Right lung (tissue), 10 donors: ENCODE measurements at places on chromosomes 4 and X. TPM values are rescaled to one million over a fixed set of nuclear protein-coding genes. Genes with fewer than 3 reads are reported as not detected.

GRCh38 chr4:147749811-147750321, 18.0 kb downstream of the ARHGAP10 start:
- DNase-seq, result no peak

DNA sequence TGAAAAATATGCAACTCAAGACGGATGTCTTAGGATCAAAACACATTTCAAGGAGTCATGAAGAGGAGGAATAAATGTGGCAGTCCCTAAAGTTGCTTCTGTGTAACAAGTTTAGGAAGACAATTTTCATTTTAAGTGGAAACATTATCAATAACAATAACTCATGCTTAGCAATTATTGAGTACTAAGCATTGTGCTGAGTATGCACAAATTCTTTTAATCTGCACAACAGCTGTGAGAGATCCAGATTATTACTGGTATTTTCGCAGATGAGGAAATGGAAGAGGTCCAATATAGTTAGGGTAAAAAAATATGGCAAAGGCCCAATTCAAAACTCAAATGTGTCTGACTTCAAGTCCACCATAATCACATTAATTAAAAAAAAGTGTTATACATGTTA, 2.9 kb upstream of the TEX13B start:
- DNase-seq, result no peak

DNA sequence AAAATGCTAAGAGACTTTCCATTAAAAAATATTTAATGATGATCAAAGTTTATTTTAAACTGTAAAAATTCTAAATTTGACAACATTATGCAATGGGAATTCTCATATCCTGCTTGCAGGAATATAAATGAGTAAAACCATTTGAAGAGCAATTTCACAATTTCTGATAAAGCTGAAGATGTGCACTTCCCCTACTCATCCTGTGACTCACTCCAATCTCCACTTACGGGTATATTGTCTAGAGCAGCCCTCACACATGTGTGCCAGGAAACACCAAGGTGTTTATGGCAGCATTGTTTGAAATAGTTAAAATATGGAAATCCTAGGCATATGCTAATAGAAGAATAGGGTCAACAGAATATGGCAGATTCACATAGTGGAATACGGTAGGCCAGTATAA, 158.4 kb downstream of the PDHA2 start:
- no peak for DNase-seq

DNA sequence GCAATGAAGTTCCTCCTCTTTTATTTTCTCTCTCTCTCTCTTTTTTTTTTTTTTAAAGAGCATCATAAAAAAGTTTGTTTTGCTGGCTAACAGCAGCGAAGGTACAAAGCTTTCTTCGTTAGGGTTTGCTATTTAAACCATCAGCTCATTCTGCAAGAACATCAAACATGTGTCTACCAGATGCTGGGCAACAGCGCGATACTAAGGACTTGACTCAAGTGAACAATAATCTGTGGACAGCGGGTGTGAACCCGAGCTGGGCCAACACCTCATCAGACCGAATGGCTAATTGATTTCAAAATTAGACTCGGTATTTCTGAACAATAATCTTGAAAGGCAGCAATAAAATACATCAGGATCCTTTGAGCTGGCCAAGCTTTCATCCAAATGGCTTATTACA, 246.4 kb downstream of the FBXO8 start:
- no peak for DNase-seq

DNA sequence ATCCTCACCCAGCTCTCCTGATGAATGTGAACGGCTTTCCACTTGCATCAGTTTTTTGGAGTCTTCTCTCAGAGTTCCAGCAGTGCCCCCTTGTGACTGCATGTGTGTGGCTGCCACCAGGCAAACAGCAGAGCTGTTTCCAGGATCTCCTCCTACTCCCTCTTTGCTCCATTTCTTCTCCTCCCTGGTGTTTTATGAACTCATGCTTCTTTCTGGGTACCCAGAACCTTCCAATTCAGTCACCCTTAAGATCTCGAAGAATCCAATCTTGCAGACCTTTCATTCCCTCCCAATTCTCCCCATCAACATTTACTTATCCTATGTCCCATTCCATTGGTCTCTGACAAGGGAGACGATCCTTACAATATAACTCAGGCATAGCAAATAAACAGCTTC, 6.8 kb upstream of the TCEANC start:
- DNase-seq, result peak; percentile 32

The SERPINA7 gene
- polyA plus RNA-seq, result not detected

DNA sequence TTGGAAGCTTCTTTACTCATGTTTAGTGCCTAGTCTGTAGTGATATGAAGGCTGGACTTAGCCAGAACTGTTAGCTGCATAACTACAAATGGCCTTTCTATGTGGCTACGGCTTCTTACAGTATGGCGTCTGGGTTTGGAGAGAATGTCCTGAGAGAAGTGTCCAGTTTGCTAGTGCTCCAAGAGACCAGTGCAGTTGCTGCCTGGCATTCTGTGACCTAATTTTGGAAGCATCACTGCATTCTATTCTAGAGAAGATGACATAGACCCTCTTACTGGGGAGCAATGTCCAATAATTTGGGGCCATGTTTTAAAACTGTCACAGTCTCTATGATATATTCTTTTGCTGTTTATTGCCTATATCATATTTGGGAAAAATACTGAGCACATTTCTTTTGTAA, 74.2 kb downstream of the STAG2 start:
- no peak for DNase-seq

DNA sequence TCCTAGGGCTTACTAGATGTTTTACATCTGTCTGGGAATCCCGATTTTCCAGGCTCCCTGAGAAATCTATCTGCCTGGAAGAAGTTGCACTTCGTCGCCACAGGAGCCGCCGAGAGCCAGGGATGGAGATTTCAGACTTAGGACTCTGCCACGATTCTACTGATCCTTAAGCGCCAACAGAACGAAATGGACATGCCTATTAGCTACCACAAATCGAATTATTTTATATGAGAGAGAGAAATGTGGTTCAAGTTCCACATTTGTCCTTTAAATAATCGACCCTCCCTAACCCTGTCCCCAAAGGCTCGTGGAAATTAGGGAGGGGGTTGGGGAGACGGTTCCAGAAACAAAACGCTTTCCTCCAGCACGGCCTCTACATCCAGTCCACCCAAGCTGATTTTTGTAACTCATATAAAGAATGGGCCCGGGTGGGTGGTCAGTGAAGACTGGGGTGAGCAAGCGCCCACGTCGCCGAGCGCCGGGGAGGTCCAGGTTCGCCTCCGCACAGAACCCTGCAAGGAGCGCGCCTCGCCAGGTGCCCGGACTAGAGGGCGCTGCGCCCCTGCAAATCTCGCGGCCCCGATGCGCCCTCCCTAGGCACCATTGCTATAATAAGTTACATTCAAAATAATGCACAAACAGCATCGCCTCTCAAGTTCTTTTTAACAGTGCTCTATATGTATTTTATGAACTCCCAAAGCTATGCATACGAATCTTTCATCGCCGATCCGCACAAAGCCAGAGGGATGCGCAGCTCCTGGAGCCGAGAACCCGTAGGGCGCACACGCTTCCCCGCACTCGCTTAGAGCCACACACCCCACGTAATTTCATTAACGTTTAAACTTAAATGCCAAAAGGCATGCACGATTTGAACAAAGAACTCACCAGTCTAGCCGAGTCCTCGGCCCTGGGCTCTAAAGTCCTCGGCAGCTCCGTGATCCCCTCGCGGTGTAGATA, 2.1 kb upstream of the FAT1 start:
- peak; percentile 83 for DNase-seq

The GPRIN3 gene
- polyA plus RNA-seq, result 1.2 TPM

The LUZP4 gene
- polyA plus RNA-seq, result not detected

- no peak for DNase-seq
Measured at GRCh38 chr4:139826426-139826825, 160.8 kb downstream of the MGST2 start.

The LCORL gene
- polyA plus RNA-seq, result 23.9 TPM

GRCh38 chr4:31236639-31237173, 516.5 kb downstream of the PCDH7 start:
- no peak for DNase-seq

The CFI gene
- 99.6 TPM for polyA plus RNA-seq

GRCh38 chrX:109535578-109535977, 1.1 kb upstream of the NXT2 start:
- no peak for DNase-seq

The TMEM35A gene
- 12.0 TPM for polyA plus RNA-seq

The CDS1 gene
- polyA plus RNA-seq, result 20.2 TPM

DNA sequence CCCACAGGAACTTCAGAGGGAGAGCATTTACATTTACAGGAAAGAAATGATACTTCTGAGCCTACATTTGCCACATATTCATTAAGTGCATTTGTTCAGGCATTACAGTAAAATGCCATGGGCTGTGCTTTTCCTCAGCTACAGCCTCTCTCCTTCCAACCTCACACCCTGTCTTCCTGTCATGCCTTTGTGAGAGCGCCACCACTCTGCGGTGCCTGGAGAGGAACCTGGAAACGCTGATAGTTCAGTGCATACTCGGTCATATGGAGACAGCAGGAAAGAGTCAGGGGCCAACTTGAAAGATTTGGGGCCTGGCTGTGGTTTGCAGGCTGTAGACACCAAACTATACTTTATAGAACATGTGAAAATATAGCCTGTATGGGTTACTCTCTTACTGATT, 40.5 kb downstream of the NFKB1 start:
- DNase-seq, result no peak

DNA sequence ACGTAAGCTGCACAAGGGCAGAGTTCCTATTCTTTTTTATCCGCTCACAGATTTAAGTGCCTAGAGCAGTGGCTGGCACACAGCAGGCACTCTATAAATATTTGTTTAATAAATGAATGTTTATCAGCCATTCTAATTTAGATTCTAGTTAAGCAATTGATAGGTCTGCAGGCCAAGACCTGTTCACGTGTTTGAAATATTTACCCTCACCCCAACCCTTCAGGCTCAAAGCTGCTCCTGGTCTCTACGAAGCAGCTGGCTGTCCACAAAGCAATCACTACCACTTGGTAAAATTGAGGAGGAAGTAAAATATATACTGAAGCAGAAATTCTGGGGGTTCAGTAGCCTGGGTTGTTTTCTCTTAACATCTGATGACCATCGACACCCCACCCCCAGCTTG, 158.1 kb downstream of the MGST2 start:
- DNase-seq, result no peak

GRCh38 chr4:15945516-15945915, 7.0 kb upstream of the FGFBP1 start:
- DNase-seq, result no peak

DNA sequence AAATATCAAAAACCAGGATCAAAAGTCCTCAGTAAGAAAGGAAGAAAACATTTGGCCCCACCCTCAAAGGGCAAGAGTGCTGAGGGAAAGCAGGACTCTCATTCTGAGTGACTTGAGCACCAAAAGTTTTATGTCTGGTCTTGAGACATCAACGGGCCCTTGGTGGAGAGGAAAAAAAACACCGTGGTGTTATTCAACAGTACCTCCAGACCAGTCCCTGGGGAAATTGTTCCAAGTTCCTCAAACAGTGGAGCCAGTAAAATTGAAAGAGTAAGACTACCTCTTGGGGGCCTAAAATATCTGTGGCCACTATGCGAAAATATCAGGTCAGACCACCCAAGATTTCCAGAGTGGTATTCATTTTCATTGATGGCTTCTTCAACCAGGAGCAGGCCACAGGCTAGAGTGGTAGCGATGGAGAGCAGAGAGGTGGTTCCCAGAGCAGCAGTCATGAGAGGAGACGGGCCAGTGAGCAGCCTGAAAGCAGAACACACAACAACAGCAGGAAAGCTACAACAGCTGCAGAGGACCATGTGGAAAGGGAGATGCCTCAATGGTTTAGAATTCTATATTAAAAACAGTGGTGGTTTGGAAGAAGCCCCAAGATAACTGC, 63.7 kb upstream of the RPL34 start:
- no peak for DNase-seq

GRCh38 chrX:130769835-130770234, 133.2 kb downstream of the ENOX2 start:
- DNase-seq, result no peak

DNA sequence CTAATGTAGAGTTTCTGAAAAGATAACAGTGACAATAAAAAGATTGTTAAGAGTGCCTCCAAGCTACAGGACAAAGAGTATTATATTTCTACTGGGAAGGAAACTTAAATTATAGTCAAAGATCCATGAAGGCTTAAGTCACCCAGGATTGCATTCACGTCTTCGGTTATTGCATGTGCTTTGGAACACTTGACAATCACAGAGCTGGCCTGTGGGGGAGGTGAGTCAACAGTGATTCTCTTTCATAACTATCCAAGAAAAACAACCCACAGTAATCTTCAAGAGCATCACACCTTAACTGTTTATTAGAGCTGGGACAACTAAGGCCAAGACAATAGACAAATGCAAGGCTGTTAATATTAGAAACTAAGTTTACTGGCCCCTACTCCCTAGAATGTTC, 40.3 kb downstream of the PDGFC start:
- no peak for DNase-seq

- peak; percentile 58 for DNase-seq
Measured at GRCh38 chr4:126800575-126801141, 832.1 kb upstream of the INTU start.

GRCh38 chr4:100087743-100088142, 102.5 kb downstream of the DDIT4L start:
- no peak for DNase-seq

DNA sequence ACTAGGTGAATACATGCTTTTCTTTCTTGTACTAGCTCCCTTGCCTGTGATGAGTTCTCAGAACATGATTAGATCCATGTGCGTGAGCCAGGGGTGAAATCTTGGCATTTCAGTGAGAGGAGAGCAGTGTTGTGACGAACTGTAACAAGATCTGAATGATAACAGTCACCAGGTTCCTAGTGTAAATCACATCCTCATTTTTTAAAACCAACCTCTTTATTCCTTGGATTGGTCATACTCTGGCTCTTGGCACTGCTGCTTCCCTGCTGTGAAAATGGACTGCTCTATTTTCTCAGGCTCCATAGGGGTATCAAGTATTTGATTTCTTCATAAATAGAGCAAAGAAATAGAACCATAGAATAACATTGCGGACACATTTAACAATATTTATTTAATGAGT, 206.3 kb downstream of the SLC4A4 start:
- no peak for DNase-seq

The PSMD10 gene
- polyA plus RNA-seq, result 80.4 TPM

DNA sequence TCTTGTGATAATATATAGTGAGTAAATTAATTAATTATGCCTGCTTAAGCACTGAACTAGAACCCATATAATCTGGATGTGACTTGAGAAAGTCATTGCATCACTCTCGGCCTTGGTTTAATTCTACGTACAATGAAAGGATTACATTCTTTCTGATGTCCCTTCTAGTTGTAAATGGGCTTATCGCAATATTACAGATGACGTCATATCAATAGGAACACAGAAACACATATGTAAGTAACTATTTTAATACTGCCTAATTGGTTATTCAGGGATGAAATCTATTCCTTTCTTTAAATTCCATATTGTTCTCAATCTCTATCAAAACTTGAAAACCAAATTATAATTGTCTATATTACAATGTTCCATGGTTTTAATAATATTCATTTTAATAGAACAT, 504.6 kb downstream of the PRR32 start:
- DNase-seq, result no peak

DNA sequence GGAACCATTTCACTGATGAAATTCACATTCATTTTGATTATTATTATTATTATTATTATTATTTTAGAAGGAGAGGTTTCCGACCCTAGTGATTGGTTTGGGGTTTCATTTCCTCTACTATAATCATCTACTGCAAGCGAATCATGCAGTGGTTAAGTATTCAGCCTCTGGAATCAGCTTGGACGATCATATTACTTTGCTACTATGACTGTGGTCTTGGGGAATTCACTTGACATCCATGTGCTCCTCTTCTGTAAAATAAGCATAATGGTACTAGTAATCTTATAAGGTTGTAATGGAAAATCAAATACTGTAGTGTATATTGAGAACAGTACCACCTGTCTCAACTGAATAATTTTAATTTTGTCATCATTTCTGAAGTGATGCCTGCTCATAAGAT, 132.1 kb upstream of the SLC4A4 start:
- DNase-seq, result no peak

The CT45A5 gene
- polyA plus RNA-seq, result 46.9 TPM
